ENCODE measurements at places on chromosomes 1 and 21. TPM values are rescaled to one million over a fixed set of nuclear protein-coding genes. Genes with fewer than 3 reads are reported as not detected.

MAP1LC3C gene
- 20.2 TPM for polyA plus RNA-seq

CR1 gene
- polyA plus RNA-seq: 0.89 TPM

SORT1 gene
- polyA plus RNA-seq: 23.3 TPM

CNKSR1 gene
- polyA plus RNA-seq: 0.97 TPM

FAM131C gene
- 0.16 TPM for polyA plus RNA-seq

IL19 gene
- polyA plus RNA-seq: not detected

DNA sequence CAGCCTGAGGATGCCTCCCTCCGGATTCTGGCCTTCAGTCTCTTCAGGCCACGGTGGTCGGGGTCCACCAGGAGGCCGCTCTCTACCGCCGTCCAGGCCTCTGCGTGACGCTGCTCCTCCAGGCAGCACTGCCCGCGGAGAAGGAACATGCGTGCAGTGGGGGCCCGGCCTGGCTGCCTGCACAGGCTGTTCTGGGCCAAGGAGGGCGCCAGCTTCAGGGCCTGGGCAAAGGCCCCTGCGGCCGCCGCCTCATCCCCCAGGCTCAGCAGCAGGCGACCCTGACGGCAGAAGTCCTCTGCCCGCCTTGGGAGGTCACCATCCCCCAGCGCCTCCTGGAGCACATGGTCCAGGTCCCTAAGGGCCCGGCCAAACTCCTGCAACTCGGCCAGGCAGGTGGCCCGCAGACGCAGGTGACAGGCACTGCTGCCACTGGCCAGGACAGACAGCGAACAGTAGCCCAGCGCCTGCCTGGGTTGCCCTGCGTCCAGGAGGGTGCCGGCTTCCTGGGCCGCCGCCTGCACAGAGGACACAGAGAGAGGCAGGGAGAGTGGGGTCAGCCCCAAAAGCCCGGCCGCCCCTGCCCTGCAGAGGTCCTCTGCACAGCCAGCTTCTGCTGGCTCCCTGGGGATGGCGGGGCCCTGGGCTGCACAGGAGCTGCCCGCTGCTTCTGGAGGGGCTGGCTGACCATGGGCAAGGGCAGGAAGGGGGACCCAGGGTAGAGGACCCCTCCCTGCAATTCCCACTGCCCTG, 8.7 kb upstream of the MMEL1 start:
- no peak for DNase-seq

DNA sequence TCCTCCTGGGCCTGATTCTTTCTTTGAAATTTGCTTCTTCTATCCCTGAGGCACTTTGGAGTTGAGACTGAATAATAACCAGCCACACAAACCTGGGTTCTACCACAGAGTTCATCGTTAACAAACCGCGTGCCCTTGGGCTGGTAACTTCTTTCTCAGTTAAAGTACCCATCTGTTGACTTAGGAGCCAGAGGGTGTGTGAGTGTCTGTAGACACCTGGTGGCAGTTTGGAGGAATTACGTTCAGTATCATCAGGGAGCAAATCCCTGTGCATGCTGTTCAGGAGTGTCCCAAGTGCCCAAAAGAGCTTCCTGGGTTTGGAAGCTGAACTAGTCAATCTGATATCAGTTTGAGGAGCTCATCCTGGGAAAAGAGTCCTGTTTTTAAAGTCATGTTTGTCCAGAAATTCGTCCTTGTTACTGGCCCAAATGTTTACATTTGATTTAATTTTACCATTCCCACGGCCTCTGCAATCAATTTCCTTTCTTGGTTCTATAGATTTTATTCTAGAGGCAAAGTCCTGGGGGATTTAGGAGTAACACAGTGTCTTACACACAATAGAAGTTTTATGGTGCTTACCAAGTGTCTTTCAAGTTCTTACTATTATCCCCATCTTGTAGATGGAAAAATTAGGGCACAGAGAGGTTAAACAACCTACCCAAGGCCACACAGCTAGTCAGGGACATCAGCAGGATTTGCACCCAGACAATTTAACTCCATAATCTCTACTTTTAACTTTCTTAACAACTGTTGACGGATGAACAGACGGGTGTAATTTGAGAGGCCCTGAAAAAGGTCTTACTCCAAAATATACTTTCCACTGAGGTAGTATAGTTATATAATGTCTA, 26.7 kb upstream of the RPTN start:
- DNase-seq: peak; percentile 29

DNA sequence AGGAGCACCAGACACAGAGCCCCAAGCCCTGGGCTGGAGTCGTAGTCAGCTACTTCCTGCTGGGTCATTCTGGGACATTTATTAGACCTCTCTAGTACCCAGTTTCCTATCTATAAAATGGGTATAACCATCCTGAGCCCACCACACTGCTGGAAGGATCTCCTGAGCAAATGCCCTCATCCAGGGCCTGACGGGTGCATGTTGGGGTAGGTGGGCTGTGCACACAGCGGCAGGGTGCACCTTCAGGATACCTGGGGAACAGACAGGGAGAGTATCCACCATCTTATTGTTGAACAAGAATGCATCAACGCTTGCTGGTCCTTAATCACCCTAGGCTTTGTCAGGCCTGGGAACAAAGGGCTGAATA, 191.0 kb downstream of the HIVEP3 start:
- DNase-seq: no peak

GRCh38 chr1:221972276-221973235, 230.7 kb upstream of the DUSP10 start:
- no peak for DNase-seq

DNA sequence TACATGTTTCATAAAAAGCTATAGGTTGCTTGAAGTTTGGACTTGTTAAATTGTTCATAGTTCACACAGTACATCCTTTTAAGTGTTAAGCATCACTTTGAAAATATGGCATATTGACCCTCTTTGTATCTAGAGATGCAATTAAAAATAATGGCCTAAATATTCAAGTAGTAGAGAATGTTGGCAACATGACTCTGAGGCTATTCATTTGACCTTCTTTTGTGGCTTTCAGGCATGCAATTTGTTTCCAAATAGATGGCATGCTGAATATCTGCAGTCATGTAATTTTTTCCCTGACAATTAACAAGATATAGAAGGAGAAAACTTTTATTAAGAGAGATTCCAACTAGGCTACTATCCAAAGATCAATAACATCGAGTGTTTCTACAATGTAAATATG, 230.5 kb upstream of the ZRANB2 start:
- no peak for DNase-seq

GRCh38 chr21:46183910-46184624, at the start of gene SPATC1L:
Gene SPATC1L, minus strand, starts transcription at chr21:46184459. Its CDS starts 1,643 bp downstream, at chr21:46182816.
- DNase-seq: peak; percentile 76

DNA sequence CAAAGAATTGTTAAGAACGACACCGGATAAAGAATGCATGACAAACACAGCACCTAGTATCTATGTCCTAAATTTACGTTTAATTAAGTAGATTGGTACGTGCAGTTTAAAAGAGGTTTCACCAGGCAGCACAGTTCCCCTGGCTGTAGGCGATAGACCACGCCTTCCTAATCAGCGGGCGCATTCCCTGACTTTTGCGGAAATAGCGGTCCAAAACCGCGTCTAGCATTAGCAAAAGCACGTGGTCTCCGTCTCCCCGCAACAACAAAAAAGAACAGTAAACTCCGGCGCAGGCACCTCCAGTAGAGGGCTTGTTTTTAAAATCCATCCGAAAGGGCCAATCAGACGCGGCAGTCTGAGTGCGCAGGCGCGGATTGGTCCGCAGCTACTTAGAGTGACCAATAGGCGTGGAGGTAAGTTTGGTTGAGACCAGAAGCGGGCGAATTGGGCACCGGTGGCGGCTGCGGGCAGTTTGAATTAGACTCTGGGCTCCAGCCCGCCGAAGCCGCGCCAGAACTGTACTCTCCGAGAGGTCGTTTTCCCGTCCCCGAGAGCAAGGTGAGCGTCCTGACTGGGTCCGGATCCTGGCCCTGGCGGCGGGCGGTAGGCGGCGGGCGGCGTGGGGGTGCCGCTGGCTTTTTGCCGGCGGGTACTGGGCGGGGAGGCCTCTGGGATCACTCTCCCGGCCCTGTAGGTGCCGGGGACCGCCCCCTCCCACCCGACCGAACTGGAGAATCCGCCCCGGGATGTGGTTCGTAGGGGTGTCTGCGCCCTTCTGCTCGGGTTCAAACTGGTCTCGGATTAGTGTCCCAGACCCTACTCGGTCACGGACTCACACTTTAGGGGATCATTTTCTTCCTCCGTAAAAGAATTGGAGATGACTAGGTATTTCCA, at the start of gene CENPF:
TSS of gene CENPF (plus strand) at position 432 of the 894 bp plus-strand sequence. CDS start 10,560 bp downstream, outside the sequence.
- DNase-seq: peak; percentile 98

GRCh38 chr1:153573351-153573750, 7.7 kb upstream of the S100A2 start:
- DNase-seq: no peak

DNA sequence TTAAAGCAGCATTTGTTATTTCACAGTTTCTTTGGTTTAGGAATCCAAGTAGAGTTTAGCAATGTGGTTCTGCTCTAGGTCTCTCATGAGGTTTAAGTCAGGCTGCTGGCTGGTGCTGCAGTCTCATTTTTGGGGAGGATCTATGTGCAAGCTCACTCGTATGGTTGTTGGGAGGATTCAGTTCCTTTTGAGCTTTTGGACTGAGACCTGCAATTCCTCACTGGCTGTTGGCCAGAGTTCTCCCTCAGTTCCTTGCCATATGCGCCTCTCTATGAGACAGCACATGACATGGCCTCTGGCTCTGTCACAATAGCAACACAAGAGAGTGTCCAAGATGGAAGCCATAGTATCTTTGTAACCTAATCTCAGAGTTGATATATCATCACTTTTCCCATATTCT, 91.0 kb downstream of the OLFML2B start:
- DNase-seq: no peak

DNA sequence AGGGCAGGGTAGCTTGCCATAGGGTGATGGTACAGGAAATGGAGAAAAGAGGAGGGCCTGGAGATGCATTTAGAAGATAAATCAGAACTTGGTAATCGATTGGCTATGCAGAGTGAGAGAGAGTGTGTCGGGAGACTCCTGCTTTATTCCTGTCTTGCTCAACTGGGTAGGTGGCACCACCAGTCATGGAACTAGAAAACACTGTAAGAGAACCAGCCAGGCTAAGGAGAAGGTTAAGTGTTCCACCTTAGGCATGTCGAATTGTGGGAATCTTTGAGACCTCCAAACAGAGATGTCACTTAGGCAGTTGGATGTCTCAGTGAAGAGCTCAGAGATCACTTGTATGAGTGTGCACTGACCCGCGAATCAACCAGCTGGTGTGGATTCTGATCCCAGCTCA, 28.7 kb upstream of the RD3 start:
- DNase-seq: no peak

GRCh38 chr1:208189716-208190115, 54.5 kb downstream of the PLXNA2 start:
- no peak for DNase-seq

All from muscle of back (tissue), 13 donors.